ENCODE measurements at places on chromosomes 2 and 18.

DNA sequence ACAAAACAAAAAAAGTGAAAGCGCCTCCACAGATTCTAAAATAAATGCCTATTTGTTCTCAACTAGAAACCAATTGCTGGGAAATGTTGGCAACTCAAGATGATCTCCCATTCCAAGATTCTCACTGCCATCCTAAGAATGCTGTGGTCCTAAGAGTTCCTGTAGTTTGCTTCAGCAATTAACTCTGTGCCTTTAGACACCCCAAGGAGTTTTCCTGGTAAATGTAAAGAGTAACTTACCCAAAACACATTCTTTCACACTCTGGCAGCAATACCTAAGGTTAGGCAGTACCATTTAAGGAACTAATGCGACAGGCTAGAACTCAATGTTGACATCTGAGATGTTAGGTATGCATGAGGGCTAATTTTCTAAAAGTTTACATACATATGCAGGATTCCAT, 58.8 kb upstream of the TANK start:
- DNase-seq = no peak

GRCh38 chr18:13703899-13704298, 22.5 kb downstream of the FAM210A start:
- no peak for DNase-seq

DNA sequence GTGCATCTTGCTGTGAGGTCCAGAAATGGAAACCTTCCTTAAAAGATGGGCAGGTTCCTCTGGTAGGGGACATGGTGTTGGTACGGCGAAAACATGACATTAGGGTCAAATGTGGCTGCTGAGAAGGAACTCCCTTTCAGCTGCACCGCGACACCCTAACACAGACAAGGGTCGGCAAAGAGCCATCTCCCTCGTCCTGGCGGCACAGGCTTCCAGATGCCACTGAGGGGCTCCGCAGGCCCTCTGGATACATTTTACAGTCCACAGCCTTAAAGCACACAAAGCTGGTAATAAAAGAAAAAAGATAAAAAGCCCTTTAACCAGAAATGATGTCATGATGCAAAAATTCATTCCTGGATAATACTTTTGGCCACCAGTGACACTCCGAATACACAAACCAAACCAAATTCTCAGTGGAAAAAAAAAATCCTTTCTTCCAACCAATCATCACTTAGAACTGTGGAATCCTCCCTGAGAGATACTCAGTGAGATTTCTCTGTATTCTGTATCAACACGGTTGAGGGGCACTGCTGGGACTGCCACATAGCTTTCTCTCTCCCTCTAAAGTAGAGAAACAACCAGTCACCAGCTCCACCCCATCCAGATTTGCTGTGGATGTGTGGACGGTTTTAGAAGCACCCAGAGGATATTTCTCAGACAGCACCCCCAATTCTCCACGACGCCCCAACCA, 174.8 kb downstream of the HDAC4 start:
- DNase-seq = peak; percentile 94

DNA sequence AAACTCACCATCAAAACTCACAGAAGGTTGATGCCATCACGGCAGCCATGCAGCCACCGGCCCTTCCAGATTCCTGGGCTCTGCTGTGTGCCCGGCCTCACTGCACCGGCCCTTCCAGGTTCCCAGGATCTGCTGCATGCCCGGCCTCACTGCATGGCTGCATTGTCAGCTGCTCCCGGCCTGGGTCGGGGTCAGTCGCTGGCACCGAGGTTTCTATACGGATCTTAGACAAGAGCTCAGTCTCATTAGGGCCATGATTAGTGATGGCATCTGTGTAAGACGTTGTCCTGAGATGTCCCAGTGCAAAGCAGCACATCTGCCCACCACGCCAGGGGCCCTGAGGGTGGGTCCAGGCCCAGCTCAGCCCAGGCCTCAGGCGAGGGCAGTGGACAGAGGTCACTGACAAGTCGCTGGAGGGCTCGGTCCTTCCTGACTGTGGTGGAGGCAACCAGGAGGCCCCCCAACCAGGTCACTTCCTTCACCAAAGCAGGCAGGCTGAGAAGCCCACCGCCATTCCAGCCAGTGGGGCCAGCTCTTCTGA, 29.4 kb downstream of the TMEM18 start:
- no peak for DNase-seq

GRCh38 chr2:149622343-149622742, 34.8 kb upstream of the MMADHC start:
- no peak for DNase-seq

- DNase-seq = no peak
These were observed 935.7 kb upstream of the FAM98A start for GRCh38 chr2:34534761-34535160.

- peak; percentile 59 for DNase-seq
These were observed 64.5 kb downstream of the UBR3 start for GRCh38 chr2:169891593-169892298.

GRCh38 chr2:134365356-134365755, 111.5 kb downstream of the MGAT5 start:
- DNase-seq = no peak

DNA sequence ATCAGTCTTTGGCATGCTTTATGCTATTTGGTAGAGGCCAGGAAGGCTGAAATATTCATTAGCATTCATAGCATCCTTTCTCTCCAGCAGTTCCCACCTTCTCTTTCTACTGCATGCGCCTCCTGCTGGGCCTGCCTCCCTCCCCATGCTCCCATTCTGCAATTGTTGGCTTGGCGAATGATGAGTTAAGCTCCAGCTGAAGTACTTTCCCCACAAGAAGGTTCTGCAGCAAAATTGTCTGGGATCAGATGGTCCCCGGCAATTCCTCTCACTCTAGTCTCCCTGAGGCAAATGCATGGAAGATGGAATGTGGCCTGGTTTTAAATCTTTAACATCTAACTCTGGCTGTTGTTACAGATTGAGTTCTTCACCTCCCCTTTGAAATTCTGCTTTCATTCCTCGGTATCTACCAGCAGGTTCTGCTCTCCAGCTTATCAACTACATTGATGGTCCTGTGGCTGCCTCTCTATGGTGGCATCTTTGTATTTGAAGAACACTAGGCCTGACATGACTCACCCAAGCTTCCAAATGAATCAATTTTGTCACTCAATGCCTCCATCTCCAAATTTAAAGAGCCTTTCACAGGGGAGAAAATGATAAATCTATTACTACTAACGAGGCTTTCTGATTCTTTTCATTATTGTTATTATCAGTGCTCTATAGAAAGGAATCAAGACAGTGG, 55.9 kb downstream of the KCTD18 start:
- DNase-seq = no peak

- peak; percentile 66 for DNase-seq
These were observed 466.5 kb downstream of the METTL4 start for GRCh38 chr18:2104620-2105462.

GRCh38 chr2:235302263-235302662, 191.6 kb upstream of the AGAP1 start:
- DNase-seq = no peak

- peak; percentile 45 for DNase-seq
These were observed 257.7 kb downstream of the ANAPC1 start for GRCh38 chr2:111626037-111626864.

DNA sequence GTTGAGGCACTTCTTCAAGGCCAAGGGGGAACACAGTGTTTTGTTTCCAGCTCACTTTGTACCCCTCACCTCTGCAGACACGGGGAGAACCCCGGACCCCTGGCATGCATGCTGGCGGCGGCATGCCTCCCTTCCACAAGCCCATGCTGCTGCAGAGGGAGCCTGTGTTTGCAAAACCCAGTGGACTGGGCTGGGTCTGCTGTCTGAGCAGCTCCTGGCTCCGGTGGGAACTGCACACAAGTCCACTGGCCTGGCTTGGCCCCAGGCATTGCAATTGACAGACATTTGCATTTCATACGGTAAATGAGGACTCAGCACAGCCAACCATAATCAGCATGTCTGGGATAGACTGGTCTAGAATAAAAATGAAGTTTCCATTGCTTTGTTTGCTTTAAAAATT, 62.4 kb downstream of the RALBP1 start:
- DNase-seq = no peak

DNA sequence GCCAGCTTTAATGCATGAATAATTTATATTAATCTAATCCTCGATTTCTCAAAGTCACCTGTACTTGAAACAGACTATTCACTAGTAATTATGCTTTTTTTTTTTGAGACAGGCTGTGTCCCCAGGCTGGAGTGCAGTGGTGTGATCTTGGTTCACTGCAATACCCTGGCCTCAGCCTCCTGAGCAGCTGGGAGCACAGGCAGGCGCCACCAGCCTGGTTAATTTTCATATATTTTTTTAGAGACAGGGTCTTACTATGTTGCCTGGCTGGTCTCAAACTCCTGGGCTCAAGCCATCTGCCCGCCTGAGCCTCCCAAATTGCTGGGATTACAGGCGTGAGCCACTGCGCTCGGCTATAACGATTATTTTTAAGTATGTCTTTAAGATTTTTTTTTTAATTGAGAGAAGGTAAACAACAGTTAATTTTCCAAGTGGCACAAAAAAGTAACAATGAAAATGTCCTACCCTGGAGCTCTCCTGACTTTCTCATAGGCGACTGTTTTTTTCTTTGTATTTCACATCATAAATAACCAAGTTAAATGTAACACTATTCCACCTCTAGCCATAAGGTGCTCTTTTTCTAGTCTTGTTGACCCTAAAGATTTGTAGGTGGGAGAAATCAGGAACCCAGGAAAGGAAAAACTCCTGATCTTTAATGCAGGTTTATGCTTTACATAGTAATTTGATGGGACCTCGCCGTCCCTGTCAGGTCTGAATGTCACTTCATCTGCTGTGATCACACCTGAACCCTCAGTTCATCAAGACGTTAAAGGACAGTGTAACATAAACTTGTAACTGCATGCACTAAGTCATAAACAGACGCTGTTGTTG, 1.3 kb upstream of the ANKRD12 start:
- no peak for DNase-seq

GRCh38 chr2:8954990-8955389, 48.5 kb downstream of the MBOAT2 start:
- no peak for DNase-seq

DNA sequence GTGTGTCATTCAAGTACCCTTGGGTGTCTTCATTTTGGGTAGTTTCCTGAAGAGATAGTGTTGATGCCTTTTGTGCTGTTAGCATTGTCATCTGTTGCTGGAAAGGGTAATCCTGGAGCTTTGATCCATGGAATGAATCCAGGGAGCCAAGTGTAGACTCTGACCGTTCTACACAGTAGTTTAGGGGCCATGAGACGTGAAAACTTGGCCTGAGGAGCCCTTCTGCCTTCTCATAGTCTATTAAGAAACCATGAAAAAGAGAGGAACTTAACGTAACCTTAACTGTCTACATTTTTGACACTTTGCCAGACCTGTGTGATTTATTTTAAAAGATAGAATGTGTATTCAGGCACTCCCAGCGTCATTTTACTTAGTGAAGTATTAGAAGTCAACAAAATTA, 194.0 kb downstream of the BABAM2 start:
- DNase-seq = no peak

DNA sequence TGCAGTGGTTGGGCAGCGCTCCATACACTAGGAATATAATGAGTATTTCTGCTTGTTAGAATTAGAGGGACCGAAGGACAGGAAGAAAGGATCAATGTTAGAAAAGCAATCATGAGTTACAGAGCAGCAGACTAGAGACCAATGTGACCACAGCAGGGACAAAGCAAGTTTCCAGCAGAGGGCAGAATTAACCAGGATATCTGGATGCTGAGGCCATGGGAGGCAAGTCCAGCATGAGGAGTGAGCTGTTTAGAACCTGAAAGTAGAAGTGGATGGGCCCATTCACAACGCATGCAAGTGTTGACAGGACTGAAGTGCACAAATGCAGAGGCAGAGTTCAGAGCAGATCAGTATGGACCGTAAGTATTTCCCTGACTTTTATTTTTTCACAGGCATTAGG, 910.4 kb upstream of the GYPC start:
- DNase-seq = no peak

GRCh38 chr2:20625491-20626391, 25.2 kb downstream of the HS1BP3 start:
- DNase-seq = peak; percentile 46

GRCh38 chr2:10375570-10376281, 72.4 kb downstream of the ODC1 start:
- no peak for DNase-seq

GRCh38 chr2:97740590-97741182, 27.3 kb downstream of the ZAP70 start:
- DNase-seq = peak; percentile 33

GRCh38 chr2:150693556-150693955, 206.1 kb upstream of the RND3 start:
- no peak for DNase-seq

- DNase-seq = peak; percentile 43
These were observed 652 bp downstream of the PPM1B start for GRCh38 chr2:44169155-44169898.

GRCh38 chr2:11509657-11510360, 24.0 kb upstream of the GREB1 start:
- no peak for DNase-seq
